ENCODE measurements at places on chromosomes 12 and 14.

DNA sequence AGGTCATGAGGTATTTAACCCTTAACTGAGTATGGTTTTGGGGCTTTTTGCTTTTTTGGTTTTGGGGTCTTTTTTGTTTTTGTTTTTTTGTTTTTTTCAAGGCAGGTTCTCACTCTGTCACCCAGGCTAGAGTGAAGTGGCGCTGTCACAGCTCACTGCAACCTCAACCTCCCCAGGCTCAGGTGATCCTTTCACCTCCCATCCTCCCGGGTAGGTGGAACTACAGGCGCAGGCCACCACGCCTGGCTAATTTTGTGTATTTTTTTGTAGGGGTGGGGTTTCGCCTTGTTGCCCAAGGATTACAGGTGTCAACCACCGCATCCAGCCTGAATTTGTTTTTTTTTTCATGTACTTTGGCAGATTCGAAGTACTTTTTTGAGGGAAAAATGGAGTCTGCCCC, 19.9 kb downstream of the RAP1B start:
- DNase-seq, result no peak

- no peak for DNase-seq
Measured at GRCh38 chr14:79639613-79640012, 571.7 kb downstream of the DIO2 start.

- DNase-seq, result no peak
Measured at GRCh38 chr12:122096591-122097149, 18.1 kb downstream of the MLXIP start.

DNA sequence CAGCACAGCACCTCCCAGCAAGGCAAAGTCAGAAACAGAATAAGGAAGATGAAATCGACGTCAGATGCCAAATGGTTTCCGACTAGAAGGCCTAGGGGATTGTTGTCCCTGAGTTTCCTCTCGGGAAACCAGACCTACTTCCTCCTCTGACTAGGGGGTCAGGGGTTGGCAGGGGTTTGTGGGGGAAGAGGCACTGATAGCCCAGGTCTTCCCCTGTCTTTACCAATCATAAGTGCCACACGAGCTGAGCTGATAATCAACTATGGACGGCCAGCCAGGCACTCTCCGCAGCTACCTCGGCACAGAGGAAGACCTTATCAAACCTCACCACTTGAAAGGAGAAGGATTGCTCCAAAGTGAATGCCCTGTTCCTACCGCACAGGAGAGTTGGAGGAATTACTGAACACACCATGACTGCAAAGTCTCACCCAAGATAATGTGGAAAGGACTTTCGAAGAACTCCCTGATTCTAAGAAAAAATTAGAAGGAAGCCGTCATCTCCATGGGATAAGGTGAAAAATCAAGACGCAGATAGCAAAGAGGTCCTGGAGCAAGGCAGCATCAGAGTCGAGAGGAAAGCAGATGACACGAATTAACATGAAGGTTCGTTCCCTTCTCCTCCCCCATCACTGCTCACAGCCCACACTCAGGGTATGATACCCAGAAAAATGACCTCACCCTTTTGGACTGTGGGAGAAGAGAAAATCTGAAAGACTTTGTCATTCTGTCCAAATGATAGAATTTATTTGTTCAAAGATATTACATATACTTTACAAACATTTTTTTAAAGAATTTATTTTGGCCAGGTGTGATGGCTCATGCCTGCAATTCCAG, 77.7 kb upstream of the MED13L start:
- DNase-seq, result no peak

DNA sequence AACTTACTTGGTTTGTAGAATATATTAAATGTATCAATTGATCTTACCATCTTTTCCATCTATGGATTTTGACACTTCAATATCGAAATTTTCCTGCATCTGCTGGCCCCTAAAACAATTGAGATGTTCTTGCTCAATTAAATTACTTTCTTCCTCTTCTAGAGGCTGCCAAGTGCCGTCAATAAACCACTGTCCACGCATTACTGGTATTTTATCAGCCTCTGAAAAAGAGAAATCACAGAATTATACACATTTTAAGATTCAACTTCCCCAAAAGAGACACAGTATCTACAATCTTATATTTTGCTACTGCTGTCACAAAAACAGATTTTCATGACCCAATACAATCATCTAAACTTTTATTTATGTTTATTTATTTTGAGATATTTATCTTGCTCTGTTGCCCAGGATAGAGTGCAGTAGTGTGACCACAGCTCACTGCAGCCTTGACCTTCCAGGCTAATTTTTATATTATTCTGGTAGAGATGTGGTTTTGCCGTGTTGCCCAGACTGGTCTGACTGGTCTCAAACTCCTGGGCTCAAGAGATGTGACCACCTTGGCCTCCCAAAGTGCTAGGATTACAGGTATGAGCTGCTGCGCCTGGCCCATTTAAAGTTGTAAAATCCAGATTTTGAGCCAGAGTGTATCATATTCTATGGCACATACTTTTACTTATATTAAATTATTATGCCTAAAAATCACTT, 49.3 kb downstream of the DDHD1 start:
- no peak for DNase-seq

GRCh38 chr12:108097160-108097911, 31.8 kb upstream of the WSCD2 start:
- DNase-seq, result no peak

DNA sequence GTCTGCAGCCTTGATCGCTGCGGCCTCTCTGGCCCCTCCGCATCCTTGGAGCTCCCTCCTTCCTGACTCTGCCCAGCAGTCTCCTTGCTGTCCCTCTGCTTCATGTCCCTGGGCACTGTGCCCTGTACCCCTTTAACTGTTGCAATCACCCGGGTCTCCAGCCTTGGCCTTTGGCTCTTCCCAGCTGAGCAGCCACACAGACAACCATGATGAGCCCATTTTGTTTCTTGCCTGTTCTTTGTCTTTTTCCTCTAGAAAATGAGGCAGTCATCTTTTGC, 40.6 kb upstream of the MEG3 start:
- no peak for DNase-seq

- no peak for DNase-seq
Measured at GRCh38 chr14:98270201-98270600, 1001.8 kb downstream of the BCL11B start.

DNA sequence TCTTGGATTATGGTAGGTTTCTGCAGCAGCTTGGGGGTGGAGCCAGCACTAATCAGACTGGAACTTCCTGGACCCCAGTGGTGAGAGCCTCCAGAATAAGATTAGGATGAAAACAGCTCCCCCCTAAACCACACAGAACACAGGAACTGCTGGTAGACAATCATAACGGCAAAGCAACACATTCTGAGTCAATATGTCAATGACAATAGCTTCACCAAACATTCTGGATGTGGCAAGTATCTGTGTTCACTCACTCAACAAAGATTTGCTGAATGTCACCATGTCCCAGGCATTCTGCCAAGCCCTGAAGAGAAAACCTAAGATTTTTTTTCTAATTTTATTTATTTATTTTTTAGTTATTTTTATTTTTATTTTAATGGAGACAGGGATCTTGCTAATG, 65.2 kb downstream of the LRRC74A start:
- DNase-seq, result no peak

DNA sequence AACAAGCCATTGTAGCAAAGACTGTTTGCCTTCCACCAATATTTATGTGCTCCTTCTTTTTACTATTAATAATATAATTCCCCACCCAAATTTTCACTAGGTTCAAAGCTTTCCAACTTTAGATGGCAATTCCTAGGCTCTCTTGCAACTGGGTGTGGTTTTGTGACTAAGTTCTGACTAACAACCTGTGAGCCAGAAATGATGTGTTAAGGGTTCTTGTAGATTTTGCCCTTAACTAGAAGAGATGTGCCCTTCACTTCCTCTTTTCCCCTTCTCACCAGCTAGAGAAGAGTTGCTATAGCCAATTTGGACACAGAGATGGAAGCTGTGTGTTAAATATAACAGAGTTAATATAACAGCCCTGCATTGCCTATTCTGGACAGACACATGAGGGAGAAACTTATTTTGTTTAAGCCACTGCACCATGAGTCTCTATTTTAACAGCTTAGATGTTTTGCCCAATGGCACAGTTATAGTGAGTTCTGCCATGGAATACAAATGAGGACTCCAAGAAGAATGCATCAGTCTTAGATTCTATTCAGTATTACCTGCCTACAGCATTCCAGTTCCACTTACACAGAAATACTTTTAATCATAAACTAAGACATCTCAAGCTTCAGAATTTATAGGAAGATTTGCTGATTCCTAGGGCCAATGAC, 216.2 kb downstream of the DUSP6 start:
- no peak for DNase-seq

GRCh38 chr14:95504135-95505029, 12.1 kb downstream of the SYNE3 start:
- DNase-seq, result no peak

GRCh38 chr12:21296751-21297406, 37.8 kb downstream of the SLCO1A2 start:
- no peak for DNase-seq

Data from stimulated activated naive CD4-positive, alpha-beta T cell (primary cell).